ENCODE measurements at places on chromosomes 7 and 10.
A peak's percentile ranks its signal among the peaks of the same experiment; 100 is the strongest.

DNA sequence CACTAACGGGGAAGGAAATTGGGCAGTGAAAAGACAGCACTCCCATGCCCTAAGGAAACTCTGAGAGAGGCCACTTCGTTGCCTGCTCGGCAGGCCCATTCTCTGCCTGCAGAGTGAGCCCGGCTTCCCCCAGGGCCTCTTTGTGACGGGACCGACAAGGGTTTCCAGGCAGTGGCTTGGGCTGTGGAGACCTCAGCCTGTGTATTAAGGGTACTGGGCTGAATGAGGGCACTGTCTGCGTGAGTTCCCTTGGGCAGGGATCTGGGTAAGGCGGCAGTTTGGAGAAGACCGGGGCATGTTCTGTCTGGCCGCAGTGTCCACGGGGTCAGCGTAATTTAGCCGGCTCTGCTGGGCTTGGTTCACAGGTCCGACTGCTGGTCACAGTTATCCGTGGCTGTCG, 237.2 kb downstream of the MGMT start:
- no peak for DNase-seq

DNA sequence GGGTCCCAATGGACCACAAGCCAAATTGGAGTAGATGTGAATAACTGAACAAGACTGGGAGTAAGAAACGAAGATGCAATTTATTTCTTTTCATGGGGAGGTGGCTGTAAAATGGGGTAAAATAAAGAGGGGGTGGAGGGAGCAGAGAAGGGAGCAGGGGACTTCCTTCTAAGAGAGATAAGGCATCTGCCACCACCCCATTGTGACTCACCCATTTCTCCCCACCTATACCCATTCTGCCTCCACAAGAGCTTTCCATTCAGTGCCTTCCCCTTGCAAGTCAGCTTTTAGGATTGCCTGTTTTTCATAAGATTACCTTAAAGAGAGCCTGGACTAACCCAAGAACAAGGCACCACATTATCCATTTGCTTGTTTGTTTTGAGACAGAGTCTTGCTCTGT, 87.1 kb upstream of the PAX2 start:
- DNase-seq = no peak

DNA sequence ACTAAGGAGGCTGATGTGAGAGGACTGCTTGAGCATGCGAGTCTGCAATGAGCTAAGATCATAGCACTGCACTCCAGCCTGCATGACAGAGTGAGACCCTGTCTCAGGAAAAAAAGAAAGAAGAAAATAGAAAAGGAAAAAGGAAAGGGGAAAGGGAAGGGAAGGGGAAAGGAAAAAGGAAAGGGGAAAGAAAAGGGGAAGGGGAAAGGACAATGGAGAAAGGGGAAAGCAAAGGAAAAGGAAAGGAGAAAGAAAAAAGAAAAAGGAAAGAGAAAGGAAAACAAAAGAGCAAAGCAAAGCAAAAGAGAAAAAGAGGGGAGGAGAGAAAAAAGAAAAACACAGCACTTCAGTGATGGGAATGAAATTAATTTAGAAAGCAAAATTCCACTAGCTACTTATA, 179.3 kb downstream of the SRPK2 start:
- DNase-seq = no peak

- no peak for DNase-seq
These were observed 41.4 kb upstream of the TMEM196 start for GRCh38 chr7:19814776-19815175.

- DNase-seq = no peak
These were observed 77.4 kb upstream of the C1GALT1 start for GRCh38 chr7:7104971-7105370.

- peak; percentile 86 for DNase-seq
These were observed 373 bp downstream of the H2AZ2 start for GRCh38 chr7:44847509-44847919.

- DNase-seq = peak; percentile 65
These were observed 136.3 kb downstream of the DOCK4 start for GRCh38 chr7:112069879-112070321.

DNA sequence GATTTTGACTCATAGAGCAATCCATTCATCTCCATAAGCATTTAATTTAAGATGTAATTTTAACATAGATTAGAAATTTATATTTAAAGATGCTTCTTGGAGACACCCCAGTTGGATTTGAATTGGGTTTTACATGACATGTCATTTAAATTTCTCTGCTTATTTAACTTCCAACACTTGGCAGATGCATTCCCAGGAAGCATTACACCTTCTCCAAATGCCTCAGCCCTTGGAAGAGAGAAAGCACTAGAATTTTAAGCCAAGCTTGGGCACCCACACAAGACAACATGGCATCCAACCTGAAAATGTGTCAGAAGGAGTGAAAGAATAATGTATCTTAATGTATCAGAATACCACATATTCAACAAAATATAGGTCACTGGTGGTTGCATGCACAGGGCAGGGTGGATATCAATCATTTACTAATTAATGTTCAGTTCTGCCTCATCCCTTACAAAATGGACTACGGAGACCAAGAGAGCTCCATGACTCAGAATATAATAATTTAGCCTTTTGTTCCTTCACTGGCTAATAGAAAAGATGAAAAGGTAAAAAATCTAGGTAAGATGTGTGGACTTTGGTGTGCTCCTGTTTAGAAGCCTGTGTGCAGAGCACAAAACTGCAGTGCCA, 541.7 kb upstream of the SORCS1 start:
- no peak for DNase-seq

GRCh38 chr10:124300224-124300623, 118.5 kb downstream of the OAT start:
- no peak for DNase-seq

GRCh38 chr7:94970085-94970576, 62.7 kb downstream of the PPP1R9A start:
- DNase-seq = no peak
